SK-N-DZ (cell line): ENCODE measurements at places on chromosomes 5 and 9.

GRCh38 chr9:36288070-36288469, 29.8 kb upstream of the GNE start:
- DNase-seq, result no peak

DNA sequence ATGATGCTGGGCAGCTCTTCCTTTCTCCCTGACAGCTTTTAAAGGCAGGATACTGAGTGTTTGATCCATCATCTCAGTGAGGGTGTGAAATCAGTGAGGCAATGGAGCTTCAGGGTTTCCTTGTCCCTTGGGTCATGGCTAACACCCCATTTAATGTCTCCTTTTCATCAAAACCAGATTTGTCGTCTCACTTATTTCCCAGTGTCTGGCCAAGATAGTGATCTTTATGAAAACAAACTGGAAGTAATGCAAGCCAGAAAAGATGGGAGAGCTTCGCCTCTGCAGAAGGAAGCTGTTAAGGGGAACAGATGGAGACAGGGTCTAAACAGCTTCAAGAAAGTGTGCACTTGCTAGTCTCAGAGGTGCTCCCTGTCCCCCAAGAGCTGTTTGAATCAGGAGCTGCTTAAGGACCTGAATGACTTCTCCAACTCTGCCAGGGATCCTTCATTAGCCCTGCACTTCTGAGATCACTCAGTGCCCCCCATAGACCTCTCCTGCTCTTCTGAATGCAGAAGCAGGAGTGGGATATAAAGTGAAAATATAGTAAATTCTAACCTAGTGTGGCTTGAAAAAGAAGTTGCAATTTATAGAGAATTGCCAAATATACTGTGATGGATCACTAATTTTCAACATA, 96.1 kb downstream of the F2RL2 start:
- peak; percentile 31 for DNase-seq

GRCh38 chr5:154345255-154345952, 100.4 kb upstream of the SAP30L start:
- DNase-seq, result no peak

- no peak for DNase-seq
These were observed 615 bp downstream of the RACK1 start for GRCh38 chr5:181243018-181243563.

DNA sequence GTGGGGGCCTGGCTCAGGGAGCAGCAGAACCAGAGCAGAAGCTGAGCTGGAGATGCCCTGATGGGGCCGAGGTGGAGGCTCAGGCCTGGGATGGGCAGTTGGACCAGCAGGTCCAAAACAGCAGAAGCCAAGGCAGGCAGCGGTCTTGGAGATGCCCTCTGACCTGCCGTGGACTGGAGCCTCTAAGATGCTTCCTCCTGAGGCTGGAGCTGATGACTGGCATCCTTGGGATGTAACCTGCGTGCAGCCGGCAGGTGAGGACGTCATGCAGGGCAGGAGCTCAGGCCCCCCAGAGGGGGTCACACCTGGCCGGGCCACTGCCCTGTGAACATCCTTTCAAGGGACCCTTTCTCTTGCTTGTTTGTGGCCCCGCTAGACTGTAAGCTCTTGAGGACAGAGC, 162.0 kb downstream of the RGS3 start:
- DNase-seq, result no peak

GRCh38 chr5:4130819-4131218, 535.2 kb downstream of the IRX1 start:
- no peak for DNase-seq

DNA sequence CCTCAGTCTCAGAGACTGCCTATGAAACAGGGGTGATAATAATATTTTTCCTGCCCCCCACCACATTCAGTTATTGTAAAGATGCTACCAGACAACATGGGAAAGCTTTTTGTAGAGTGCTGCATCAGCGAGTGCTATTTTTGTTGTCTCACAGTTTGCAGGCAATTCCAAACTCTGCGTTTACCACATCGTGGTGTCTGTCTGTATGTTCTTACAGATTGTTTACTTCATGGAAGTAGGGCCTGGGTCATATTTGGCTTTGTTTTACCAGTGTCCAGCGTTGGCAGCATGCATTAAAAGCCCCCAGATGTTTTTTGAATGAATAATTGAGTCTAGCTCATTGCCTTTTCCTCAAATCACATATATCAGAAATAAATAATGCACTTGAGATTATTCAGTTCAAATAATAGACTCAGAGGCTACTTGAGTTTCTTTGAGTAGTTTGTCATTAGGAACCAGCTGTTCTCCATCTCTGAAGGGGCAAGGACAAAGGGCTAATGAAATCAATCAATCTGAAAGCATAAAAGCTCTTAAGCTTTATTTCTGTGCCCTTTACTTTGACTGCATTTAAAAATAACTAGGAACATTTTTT, 243.7 kb downstream of the CWC27 start:
- DNase-seq, result no peak

GRCh38 chr5:140672455-140673186, 755 bp downstream of the DND1 start:
- DNase-seq, result no peak
